ENCODE measurements at places on chromosomes 5 and 9. TPM values are rescaled to one million over a fixed set of nuclear protein-coding genes. Genes with fewer than 3 reads are reported as not detected.

DNA sequence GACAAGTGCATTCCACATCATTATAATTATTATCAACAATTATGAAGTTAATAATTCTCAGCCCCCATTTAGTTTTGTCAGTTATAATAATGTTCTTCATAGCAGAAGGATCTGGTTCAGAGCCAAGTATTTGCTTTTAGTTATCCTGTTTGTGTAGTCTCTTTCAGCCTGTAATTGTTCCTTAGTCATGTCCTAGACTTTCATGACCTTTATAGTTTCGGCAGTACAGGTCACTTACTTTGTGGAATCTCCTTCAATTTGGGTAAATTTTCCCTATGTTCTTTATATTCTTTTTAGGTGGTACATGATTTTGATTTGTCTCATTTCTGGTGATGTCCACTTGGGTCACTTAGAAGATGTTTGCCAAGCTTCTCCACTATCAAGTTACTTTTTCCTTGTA, 34.3 kb downstream of the UBE2R2 start:
- no peak for DNase-seq

DNA sequence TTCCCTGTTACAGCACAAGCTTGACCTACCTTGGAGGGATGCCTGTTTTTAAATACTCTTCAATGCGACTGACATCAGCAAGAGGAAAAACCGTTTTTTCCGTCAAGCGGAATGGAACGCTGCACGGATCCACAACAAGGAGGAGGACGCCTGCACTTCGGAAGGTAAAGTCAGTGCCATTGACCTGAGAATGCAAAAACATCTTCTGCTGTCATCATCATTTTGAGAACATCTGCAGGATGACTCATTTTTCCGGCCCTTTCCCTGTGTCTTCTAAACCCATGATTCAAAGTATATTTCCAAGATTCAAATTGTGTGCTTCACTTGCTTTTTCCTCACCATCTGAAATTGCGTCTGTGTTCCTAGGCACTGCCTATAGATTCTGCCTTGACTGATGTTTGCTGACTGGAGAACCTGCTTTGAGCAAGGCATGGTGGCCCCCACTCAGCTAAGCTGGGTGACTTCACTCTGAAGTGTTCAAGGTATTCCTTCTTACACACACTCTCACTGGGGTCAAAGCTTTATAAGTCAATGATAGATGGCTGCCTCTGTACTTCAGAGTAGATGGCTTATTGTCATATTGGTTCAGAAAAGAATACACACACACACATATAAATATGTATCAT, 78.1 kb downstream of the CEMIP2 start:
- no peak for DNase-seq

DNA sequence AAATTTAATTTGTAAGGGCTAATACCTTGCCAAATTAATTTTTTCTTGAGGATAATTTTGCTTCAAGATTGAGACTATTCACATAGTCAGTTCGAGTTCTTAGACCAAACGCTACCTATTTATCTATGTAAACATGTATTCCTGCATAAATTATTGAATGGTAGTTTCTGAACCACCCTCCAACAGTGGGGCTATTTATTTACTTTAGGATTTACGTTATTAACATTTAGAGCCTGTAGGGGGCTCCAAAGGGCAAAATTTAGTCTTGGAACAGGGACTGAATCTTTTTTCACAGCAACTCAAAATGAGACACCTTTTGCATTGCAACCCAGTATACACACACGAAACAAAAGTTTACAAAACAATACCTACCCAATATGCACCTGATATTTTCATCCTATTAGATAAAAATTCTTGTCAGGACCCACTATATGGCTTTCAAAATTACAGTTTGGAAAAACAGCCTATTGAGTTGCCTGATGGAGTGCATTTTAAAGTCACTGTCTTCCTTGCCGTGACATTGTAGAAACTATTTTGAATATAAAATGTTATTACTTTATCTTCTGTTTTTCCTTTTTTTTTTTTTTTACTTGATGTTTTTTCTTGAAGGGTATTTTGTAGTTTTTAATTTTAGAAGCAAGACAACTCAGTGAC, 47.1 kb upstream of the POU4F3 start:
- peak; percentile 60 for DNase-seq

DNA sequence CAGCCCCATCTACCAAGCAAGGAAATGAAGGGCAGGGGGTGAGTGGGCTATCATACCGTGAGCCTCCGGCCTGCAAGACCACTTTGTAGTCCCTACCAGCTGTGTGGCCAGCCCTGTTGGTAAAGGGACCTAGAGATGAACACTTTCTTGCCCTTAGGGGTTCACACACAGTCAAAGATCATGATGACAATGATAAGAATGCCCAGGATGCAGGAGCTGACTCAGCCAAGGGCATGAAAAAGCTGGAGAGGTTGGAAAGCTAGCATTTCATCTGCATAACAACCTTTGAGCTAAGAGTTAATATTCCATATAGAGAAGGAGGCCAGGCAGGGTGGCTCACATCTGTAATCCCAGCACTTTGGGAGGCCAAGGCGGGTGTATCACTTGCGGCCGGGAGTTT, 19.2 kb upstream of the FGFR4 start:
- no peak for DNase-seq

GRCh38 chr5:150410524-150411244, 2.0 kb downstream of the CD74 start:
- peak; percentile 77 for DNase-seq

- no peak for DNase-seq
Measured at GRCh38 chr5:1249366-1250280, 24.4 kb downstream of the SLC6A18 start.

DNA sequence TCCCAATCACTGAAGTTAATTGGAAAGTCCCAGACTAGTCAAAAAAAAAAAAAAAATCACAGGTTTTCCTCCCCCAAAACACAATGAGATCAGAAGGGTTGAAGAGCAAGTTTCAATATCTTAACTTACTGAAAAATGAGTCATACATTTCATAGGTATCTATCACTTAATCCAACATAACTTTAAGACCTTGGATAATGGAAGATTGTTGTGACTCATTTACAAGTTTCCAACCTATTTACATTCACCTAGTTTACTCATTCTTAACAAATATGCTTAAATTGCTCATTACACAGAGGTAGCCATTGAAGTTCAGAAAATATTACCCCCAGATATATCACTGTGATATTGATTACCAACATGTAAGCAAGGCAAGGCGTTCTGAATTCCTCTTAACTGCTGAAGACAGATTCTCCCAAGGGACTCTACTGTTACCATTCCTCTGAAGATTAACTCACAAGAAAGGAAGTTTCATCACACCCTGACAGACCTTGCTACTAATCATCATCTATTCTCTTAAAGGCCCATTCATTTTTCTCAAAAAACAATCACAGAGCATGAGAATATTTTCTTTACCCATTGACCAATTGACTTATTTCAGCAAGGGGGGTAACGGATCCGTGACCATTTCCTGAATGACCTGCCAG, 563.8 kb downstream of the TLE1 start:
- DNase-seq: no peak

The BARX1 gene
- 0.25 TPM for polyA plus RNA-seq

GRCh38 chr9:80787636-80788035, 901.7 kb downstream of the TLE1 start:
- no peak for DNase-seq

DNA sequence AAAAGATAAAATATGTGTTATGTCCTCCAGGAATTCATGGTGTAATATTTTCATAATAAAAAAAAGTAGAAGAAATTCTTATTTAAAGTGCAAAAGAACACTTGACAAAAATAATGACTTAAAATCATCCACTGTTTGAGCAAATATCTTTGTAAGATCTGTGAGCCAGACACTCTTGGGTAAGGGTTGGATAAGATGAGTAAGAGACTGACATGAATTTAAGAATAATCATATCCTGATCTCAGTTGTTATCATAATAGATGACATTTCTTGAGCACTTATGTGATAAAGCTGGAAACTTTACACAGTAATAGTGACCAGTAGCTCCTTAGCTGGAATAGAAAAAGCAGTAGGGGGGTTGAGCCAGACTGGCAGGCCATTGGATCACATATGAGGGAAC, 40.0 kb upstream of the ADRB2 start:
- no peak for DNase-seq

DNA sequence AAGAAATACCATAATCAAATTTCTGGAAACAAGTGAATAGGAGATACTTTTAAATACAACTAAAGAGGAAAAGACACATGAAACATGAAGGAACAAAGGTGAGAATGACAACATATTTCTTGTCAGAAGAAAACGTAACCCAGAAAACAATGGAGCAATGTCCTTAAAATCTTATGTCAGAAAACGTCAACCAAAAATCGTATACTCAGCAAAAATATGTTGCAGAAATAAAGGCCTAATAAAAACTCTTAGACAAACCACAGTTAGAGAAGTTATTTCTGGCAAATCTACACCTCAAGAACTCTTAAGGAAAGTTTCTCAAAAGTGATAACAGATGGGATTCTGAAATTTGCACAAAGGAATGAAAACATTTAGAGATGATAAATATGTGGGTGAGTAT, 66.3 kb upstream of the FBXL7 start:
- no peak for DNase-seq

GRCh38 chr5:113057557-113057984, 81.0 kb downstream of the DCP2 start:
- DNase-seq: no peak

- no peak for DNase-seq
Measured at GRCh38 chr5:161009194-161009593, 157.2 kb upstream of the ATP10B start.

DNA sequence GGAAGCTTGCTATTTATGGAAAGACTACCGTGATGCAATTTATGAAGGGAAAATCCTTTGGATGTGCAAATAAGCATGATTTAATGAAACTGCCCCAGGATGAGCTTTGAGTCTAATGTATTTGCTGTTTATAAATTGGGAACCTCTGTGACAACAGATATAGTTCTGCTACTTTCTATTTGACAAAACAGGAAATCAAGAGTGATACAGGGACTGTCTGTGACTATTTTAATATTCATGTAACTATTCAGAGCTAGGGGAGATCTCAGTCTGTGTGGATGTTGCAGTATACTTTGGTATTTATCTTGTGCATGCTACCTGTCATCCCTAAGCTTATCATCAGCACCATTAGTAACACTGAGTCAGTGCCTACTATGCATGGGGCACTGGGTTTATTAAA, 132.1 kb downstream of the PDZD2 start:
- DNase-seq: no peak

DNA sequence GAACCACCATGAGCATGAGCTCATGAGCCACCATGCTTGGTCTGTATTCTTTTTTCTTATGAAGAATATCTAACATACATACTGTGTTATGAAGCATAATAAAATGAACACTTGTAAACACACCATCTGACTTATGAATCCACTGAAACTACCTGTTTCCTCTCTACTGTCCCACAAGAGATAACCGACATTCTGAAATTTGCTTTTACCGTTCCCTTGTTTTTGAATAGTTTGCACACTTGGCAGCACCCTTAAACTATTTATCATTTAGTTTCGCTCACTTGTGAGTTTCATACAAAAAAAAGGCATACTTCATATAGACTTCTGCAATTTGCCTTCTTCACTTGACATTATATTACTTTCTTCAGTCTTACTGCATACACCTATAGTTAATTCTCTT, 8.9 kb downstream of the LARS1 start:
- no peak for DNase-seq

- DNase-seq: no peak
Measured at GRCh38 chr5:99600952-99601351, 672.1 kb upstream of the CHD1 start.

The ZSWIM6 gene
- polyA plus RNA-seq: 34.3 TPM

The RNF183 gene
- polyA plus RNA-seq: 5.1 TPM
